NK-92 treated with Interleukin-12 subunit alpha and Interleukin-12 subunit beta, amount 100 ng/mL, for 24 hours (cell line): ENCODE measurements at places on chromosomes 5 and 9.

GRCh38 chr9:123438321-123438720 is 82.3 kb downstream of the CRB2 start:
- no peak for DNase-seq

- no peak for DNase-seq
Measured at GRCh38 chr5:1745123-1745795, 54.4 kb downstream of the MRPL36 start.

- no peak for DNase-seq
Measured at GRCh38 chr9:125338929-125339328, 77.3 kb downstream of the GAPVD1 start.

DNA sequence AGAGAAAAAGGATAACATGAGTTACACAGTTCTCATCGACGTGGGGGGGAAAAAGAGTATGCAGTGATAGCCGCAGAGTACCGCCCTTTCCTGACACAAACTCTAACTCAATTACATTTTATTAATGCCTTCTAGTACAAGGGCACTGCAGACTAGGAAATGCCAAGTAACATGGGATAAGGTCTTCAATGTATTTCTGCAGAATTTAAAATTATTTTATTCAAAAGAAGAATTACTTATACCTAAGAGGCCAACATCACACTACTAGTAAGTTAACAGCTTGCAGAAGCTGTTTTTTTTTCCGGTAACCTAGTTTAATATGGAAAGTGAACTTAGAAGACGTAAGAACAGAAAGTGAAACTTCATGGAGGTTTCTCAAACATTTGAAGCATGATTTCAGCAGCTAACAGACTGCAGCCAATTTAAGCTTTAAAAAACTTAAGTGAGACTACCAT is 3.9 kb downstream of the SETX start:
- no peak for DNase-seq

GRCh38 chr5:37717613-37718431 is 122.0 kb downstream of the GDNF start:
- no peak for DNase-seq

- no peak for DNase-seq
Measured at GRCh38 chr5:85143138-85143537, 758.5 kb upstream of the EDIL3 start.

DNA sequence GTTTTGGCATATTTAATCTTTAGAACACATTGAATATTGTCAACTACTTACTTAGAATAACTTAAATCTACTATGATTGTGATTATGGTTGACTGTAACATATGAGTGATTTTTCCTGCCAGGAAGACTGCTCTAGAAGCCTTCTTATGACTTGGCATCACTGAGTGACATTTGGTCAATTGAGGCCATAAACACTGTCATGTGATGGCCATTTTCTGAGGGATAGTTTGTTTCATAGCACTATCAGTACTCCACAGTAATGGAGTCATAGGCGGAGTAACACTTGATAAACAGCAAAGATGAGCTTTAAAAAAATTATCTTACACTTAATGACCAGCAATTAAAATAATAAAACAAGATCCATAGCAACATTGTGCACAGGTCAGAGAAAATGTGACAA is 31.0 kb downstream of the C9orf40 start:
- DNase-seq = no peak

DNA sequence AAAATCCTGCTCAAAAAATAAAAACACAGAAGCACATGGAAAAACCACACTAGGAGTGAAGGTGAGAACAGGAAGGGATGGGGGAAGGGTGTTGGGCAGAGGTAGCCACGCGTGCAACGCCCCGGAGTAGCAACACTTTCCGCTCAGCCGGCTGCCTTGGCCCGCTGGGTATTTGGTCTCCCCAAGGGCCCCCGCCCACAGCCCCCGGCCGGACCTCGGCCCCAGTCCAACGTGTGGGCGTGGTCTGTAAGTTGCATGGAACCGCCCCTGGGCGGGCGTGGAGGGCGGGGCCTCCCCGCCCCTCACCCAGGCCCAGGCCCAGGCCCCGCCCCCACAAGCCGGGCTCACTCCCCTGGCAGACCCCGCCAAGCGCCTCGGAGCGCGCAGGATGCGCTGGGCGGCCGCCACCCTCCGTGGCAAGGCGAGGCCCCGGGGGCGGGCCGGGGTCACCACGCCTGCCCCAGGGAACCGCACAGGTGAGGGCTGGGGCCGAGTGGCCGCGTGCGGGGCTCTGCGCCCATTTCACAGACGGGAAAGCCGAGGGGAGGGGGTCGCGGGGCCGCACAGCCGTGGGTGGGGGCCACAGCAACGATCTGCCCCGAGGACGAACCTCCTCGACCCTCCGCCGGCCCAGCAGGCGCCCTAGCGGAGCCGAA is at the start of gene SUSD3:
Gene SUSD3 (plus strand): TSS at position 347 of the 656 bp plus-strand sequence. CDS start 42 bp downstream, at position 389.
- no peak for DNase-seq

DNA sequence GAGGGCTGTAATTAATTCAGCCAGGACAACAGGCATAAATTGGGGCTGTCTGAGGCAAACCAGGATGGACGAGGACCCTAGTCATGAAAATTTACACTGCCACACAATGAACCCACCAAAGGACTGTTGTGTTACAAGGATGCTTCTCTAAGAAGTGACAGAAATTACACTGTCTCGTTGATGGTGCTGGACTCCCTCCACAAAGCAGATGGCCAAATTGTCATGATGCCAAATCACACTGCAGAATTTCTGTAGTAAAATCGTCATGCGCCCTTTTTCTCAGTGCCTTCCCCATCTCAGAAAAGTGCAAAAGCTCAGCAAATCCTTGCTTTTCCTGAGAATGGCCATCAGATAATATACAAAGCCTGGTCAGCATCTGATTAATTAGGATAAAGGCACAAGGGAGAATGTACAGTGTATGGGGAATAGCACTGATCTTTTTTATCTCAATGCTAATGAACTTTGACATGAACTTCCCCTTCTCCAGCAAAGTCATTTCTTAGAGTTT is 545.8 kb downstream of the CSNK1G3 start:
- no peak for DNase-seq

DNA sequence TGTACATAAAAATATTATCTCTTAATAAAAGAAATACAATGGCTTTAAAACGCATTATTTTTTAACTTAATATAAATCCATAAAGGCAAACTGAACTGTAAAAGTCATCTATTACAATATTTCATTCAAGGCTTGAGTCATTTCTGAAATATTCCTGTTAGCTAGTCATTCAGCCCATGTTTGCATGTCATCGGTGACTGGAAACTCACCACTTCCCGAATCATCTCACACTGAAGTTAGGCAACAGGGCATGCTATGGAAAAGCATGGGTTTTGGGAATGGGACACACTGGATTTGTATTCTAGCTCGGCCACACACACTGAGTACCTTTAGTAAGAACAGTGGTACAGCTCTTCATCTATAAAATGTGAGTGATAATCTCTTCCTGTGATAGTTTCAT is 691.1 kb upstream of the C9orf72 start:
- DNase-seq = no peak

DNA sequence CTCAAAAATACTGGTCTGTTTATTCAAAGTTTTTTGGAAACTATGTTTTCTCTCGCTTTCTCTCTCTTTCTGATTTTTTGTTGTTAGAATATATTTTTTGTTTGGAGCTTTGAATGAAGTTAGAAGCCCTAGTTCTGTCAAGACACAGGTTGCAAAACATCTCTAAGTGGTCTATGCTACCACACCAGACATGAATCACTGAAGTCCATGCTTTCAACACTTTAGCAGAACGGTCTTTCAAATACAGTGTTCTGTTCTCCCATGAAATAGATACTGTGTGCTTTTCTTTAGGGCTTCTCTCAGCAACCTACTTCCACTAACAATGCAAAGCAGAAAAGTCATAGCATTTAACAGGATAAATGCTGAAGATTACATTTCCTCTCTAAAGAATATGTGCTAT is 392.5 kb downstream of the TMEM167A start:
- DNase-seq = no peak

GRCh38 chr5:66976108-66976507 is 220.5 kb downstream of the CD180 start:
- DNase-seq = no peak

DNA sequence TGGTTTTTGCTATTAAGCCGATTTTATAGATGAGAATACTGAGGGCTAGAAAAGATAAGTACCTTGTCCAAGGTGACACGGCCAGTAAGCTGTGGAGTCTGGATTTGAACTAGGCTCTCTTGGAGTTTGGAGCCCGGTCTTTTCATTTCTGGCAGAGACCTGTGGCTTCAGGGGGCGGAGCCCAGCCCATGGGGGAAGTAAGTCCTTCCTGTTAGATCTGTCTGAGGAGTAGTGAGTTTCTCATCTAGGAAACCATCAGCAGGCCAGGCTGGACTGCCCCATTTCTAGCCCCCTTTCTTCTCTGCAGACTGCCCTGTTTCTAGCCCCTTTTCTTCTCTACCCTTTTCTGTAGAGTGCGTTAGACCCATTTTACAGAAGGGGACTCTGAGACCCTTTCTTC is 521 bp upstream of the PTGS1 start:
- DNase-seq = no peak

DNA sequence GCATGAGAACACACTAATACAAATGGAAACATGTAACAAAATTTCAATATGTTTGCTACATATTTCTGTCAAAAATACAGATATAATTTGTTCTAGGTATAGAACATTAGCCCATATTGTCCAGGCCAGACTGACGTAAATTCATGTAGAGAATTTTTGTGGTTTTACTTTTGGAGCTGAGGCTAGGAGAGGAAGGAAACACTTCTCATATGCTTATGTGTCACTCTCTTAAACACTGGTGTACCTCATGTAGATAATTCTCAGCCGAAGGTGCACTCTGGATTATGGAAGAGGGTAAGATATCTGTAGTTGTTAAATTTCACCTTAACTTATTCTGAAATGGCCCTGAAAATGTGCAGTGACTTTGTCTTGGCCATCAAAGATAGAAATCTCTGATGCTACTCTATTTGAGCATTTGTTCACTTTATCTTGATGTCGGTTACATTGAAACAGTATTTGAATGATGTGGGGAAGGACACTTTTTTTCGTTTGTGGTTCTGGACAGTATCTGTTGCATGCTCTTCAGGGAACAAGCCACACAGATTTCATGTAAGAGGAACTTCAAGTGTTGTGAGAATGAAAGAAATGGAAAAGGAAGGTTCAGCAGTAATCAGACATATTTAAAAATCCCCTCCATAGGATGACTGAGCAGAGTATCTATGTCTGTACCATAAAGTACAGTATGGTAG is 202.7 kb downstream of the SPATA31D1 start:
- no peak for DNase-seq

DNA sequence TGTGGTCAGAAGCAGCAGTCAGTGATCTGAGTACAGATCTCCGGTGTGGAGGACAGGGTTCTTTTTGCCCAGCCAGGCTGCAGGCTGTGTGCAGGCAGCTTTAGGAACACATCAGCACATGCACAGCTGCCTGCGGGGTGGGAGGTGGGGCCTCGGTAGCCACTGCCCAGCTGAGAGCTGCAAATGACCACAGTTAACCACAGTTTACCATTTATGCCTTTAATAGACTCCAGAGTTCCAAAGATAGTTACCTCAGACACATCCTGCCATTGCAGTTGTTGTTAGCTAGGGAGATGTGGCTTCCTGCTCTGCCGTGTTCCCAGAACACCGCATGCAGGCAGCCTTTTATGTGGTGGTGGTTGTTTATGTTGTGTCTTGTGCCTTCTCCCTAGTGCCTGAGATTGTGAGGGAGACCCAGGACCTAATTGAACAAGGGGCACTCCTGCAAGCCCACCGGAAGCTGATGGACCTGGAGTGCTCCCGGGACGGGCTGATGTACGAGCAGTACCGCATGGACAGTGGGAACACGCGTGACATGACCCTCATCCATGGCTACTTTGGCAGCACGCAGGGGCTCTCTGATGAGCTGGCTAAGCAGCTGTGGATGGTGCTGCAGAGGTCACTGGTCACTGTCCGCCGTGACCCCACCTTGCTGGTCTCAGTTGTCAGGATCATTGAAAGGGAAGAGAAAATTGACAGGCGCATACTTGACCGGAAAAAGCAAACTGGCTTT is 10.2 kb downstream of the EXOC3 start:
- no peak for DNase-seq

DNA sequence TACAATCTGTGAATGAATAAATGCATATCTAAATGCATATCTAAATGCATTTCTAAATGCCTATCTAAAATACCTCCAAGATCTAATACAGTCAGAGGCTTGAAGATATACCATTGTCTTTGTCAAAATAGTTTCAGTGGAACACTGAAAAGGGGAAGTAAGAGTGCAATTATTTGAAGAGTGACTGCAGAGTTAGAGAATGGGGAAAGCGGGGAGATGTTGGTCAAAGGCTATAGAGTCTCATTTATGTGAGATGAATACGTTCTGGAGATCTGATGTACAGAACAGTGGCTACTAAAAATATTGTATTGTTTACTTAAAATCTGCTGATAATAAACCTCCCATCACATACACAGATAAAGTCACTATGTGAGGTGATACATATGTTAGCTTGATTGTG is 1126.2 kb upstream of the CDH9 start:
- DNase-seq = no peak

DNA sequence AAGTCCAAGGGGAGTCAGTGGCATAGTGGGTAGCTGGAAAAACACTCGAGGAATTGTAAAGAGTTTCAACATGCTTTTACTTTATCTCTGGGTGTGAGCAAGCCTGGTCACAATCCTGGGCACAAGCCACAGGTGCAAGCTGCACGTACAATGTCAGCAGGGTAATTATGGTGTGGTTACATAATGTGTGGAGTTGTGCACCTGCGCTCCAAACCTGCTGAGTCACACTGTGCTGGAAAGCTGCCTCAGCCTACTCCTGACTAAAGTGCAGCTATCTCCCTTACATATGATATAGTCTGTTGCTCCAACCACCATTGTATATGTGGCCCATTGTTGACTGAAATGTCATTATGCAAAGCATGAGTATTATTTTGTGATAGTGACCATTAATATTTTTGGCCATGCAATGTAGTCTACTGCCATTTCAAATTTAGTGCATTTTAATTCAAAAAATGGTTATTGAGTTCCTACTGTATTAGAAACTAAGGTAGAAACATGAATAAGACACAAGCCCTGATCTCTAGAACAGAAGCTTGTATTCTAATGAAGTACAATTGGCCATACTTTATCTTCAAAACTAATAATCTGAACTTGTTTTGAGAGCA is 160.9 kb upstream of the SLC30A5 start:
- DNase-seq = no peak

- DNase-seq = no peak
Measured at GRCh38 chr5:146971401-146971800, 92.8 kb upstream of the PPP2R2B start.

DNA sequence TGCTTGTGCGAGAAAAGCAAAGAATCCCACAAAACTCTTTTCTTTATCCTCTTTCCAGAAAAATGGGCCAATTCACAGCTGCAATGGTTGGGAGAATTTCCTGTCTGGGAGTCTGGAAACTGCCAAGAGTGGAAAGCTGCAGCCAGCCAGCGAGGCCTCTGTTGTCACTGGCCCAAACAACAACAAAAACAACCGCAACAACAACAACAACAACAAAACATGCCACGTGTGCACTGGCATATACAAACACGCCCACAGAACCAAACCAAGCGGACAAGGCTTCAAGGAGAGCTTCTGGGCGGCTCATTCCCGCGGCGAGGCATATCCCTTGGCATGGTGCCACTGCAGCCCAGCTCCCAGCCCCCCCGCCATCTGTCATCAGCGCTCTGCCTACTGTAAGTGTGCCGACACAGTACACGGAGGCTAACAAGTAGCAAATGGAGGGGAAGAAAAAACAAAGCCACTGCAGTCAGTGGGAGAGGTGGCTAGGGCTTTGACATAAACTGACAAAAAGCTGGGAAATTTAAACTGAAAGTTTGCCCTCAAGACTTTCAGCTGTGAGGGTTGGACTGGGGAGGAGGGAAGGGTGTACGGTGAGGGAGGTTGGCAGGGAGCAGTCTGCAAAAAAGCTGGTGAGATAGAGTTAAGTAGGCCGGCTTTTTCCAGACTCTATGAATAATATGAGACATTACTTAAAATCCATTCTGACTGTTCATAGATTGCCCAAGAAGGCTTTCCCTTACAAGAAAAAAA is 165.0 kb upstream of the ZNF462 start:
- no peak for DNase-seq
